ENCODE measurements at places on chromosomes 12 and 14.

DNA sequence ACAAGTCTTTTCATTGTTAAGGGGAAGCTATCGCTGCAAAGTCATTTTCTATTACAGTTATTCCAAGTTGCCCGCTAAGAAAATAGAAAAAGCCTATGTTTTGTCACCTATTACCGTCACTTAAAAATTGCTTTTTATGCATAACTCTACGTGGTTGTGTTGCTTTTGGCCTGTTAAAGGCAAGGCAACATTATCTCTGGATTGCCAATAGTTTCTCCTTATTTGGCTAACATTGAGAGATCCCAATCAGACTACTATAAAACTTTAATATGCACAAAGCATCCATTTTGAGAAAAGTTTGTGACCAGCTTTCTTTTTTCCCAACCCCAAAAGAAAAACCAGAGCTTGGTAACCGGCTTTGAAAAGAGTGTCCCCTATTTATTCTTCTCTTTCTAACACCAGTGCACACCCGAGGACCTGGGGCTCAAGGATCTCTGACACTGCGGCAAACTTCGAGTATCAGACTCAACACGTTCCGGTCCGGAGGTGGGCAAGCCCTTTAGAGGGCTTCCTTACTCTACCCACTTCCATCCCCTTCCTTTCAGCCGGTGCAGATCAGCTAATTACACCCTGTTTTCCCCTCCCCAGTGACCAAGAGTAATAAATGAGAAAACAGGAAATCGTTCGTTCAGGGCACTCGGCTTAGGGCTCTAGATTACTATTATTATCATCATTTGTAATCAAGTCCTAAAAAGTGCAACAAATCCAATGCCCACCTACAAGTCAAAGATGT, 1.2 kb downstream of the PPP1R12A start:
- DNase-seq = no peak

- no peak for DNase-seq
These were observed 90.9 kb upstream of the CCDC196 start for GRCh38 chr14:66395300-66395699.

DNA sequence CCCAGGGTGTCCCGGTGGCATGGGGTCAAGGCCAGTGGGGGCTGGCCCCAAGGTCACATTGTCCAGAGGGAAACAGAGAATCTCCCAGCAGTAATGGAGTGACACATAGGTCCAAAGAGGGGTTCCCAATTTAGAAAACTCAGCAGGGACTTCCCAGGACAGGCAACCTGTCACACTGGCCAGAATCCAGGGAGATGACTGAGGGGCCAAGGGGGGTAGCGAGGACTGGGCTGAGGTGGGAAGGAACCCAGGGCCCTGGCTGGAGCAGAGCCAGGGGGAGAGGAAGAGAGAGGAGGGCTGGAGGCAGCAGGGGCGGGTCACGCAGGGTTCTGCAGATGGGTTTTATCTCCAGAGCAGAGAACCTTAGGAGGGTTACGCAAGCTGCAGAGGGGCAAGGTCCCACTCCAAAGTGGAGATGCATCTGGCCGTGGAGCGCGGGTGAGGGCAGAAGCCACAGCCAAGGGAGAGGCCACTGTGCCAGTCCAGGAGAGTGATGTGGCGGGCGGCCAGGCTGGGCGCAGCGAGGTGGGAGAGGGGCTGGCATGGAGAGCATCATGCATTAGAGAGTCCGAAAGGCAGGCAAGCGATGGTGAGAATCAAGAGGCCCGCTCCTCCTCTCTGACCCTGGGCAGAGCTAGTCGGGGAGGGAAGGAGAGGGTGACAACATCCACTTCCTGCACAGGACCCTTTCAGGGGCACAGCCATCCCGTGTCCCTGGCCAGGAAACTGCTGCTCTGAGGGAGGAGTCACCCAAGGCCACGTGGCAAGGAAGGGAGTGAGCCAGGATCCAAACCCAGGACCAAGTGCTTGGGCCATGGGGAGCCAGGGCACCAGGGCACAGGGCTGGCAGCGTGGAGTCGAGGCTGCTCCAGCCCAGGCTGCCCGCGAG, 29.0 kb downstream of the NCOR2 start:
- DNase-seq = no peak

DNA sequence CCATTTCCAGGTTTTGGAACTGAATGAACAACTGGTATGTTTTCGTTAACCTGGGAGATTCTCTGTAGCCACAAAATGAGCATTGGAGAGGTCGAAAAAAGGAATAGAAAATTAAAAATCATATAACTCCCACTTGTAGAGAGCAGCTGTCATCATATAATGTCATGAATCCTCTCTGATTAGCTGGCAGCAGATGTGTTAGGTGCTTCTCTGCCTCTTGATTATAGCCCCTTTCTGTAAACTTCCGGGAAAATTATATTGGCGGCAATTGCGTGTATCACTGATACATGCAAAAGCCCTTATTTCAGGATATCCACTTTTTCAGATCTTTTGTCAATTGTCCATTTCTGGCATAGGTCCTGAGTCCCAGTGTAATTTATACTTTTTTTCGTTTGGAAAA, 31.7 kb downstream of the FGD4 start:
- no peak for DNase-seq

- DNase-seq = peak; percentile 17
These were observed 1.3 kb downstream of the TRAF3 start for GRCh38 chr14:102778338-102779083.

DNA sequence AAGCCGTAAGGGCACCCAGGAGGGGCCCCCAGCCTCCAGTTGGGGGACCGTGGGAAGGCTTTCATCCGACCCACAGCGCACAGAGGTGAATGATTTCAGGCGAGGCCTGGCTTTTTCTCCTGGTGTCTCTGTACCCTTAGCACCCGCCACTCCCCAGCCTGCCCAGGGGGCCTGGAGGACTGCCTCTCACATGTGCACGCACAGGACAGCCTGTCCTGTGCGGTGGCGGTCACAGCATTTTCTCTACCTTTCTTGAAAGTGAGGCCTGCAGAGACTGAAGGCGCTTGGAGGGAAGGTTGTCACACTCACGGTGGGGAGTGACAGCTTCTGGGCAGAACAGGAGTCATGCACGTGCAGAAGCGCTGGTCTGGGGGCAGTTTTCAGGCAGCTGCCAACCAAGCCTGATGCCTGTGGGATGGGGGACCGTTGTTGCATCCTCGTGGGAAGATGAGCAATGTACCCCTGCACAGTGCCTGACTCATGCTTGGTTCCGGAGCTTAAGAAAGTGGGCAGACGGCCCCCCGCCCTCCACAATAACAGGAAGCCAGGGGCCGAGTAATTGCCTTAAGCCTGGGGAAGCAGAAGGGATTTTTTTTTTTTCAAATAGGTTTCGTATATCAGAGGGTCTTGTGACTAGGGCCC, 148.1 kb downstream of the TSPAN9 start:
- no peak for DNase-seq

DNA sequence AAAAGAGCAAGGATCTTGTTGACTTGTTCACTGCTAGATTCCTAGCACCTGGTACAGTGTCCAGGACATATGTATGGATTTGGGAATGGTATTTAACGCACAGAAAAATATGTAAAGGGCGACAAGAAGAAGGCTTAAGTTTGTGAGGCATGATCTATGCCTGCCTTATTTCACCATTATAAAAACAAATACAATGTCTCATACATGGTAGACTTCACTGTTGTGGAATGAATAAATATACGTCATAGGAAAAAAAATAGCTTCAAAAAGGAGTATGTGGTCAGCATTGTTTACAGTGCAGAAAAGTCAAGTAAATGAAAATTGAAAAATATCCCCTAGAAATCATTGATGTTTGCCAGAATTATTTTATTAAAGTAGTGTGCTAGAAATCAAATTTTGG, 30.0 kb downstream of the HCFC2 start:
- no peak for DNase-seq

- no peak for DNase-seq
These were observed 207.3 kb upstream of the OR4E1 start for GRCh38 chr14:21880918-21881317.

DNA sequence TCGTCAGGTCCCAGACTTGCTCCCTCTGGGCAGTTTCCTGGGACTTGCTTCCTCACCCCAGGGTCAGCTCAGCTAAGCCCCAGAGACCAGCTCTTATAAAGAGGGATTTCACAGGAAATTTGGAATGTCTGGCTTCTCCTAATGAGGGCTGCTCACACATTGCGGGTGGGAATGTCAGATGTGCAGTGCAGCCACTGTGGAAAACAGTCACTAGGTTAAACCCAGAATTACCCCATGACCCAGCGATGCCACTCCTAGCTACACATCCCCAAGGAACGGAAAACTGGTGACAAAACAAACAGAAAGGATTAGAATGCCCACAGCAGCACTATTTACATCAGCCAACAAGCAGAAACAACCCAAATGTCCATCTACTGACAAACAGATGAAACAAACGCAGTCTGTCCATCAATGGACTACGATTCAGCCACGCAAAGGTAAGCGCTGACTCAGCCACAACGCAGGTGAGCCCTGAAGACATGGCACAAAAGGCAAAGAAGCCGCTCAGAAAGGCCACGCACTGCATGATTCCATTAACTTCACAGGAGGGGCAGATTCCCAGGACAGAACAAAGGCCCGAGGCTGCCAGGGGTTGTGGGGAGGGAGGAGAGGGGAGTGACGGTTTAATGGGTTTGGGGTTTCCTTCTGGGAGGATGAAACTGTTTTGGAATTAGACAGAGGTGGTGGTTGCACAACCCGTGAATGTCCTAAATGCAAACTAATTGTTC, 63.0 kb downstream of the NCOR2 start:
- no peak for DNase-seq

GRCh38 chr12:96186607-96187301, 7.4 kb upstream of the ELK3 start:
- DNase-seq = no peak

GRCh38 chr12:43540470-43540869, 11.5 kb downstream of the ADAMTS20 start:
- DNase-seq = no peak

DNA sequence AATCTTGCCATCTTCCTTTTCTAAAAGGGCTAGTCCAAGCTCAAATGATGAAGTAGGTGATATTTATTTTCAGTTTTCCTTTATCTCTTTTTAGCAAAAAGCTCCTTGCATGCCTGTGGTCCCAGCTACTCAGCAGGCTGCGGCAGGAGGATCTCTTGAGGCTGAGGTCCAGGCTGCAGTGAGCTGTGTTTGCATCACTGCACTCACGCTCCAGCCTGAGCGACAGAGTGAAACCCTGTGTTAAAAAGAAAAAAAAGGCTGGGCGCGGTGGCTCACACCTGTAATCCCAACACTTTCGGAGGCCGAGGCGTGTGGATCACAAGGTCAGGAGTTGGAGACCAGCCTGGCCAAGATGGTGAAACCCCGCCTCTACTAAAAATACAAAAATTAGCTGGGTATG, 5.0 kb downstream of the TMEM116 start:
- DNase-seq = no peak

DNA sequence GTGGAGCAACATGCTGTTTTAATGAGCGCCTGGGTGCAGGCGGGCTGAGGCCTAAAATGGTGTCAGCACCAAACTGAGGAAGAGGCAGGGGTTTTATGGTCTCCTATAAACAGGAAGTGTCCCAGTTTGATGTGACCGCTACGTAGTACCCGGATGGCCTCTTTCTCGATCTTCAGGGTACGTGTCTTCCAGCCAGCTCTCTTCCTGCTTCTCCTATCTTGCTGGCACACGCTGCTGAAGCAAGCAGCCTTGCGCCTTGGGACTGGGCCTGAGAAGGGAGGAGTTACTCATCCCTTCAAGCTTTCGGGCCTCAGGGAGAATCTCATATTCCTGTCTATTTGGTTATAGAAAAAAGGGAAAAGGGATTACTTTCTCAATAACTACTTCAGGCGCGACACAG, 28.2 kb upstream of the RNASE1 start:
- DNase-seq = no peak

- DNase-seq = no peak
These were observed 124.1 kb downstream of the SSPN start for GRCh38 chr12:26319511-26319910.

- DNase-seq = no peak
These were observed 280.7 kb upstream of the SOX5 start for GRCh38 chr12:24230061-24230701.

GRCh38 chr12:21697904-21698630, 40.4 kb upstream of the LDHB start:
- DNase-seq = no peak

DNA sequence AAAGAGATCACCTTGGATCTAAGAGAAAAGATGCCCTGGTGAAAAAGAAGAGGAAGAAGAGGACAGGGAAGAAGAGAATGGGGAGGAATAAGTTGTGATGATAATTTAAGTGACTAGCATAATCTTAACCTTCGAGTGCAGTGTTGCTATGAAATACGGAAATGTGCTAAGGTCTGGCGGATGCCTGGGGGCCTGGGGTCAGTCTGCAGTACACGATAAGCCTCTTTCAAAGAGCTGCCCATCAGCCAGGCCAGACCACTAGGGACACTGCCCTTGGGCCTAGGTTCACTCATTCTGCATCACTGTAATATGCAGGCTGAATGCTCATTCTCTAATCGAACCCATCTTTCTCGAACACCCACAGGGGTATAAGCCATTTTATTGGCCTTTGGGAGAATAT, 83.4 kb downstream of the PLEKHG3 start:
- no peak for DNase-seq

DNA sequence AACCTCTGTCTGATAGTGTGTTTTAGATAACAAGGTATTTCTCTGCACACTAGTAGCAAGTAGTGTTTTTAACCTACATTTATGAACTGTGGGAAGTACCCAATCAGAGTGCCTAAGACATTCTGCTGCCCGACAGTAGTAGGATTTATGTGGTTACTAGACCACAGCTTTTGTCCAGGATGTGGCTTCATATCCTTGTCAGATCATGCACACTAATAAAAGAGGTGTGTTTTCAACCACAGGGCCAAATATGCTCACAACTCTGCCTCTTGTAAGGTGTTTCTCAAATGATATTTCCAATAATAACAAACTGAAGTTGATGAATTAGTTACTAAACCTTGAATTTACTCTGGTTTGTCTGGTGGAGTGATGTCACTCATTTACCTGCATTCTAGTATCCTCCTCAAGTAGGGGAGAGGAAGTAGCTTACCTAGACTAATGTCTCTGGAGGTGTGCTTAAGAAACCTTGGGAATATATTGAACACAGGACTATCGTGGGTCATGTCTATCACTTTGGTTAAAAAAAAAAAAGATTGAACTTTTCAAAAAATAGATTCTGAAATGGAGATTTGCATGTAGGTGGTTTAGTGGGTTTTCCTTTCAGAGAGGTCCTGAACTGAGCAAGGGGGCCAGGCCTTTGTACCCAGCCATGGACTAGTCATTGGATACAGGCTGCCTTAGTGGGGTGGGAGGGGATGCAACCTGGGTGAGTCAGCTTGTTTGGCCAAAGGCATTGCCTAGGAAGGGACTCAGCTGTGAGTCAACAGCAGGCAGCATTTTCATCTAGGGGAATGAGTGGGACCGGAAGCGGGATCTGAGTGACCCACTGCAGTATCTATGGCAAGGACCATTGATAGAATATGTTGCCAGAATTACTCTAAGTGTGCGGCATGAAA, 14.1 kb downstream of the FBXW8 start:
- DNase-seq = peak; percentile 45

GRCh38 chr14:67719866-67720265, 18.2 kb downstream of the RDH12 start:
- no peak for DNase-seq

DNA sequence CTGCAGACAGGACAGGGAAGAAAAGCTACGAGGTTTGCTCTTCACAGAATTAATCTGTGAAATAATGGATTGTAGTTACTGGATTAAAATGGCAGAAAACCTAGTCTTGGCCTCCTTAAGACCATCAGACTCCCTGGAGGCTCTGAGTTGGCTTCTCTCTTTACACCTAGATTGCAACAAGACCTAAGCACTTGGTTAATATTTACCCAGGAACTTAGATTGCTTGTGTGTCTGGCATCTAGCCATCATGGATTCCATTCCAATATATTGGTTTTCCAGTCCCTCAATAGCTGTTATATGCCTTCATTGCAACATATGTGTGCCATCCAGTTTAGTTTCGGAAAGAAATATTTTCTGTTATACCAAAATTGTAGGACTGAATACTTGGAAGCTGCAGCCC, 1.9 kb upstream of the GTF2A1 start:
- no peak for DNase-seq

- no peak for DNase-seq
These were observed 187.9 kb downstream of the EPS8 start for GRCh38 chr12:15601210-15601800.
